NCI-H1105 treated with DMSO at 0.1 percent for 48 hours (cell line): ENCODE measurements at places on chromosomes 11 and 22.
A peak's percentile ranks its signal among the peaks of the same experiment; 100 is the strongest.

GRCh38 chr22:37095113-37095512 lies 14.4 kb downstream of the TMPRSS6 start:
- DNase-seq, result no peak

GRCh38 chr11:74043450-74043849 lies 34.6 kb upstream of the UCP3 start:
- DNase-seq, result no peak

- DNase-seq, result no peak
Measured at GRCh38 chr11:46472662-46472994, 81.1 kb upstream of the CHRM4 start.

GRCh38 chr11:115544422-115544948 lies 40.3 kb upstream of the CADM1 start:
- no peak for DNase-seq

DNA sequence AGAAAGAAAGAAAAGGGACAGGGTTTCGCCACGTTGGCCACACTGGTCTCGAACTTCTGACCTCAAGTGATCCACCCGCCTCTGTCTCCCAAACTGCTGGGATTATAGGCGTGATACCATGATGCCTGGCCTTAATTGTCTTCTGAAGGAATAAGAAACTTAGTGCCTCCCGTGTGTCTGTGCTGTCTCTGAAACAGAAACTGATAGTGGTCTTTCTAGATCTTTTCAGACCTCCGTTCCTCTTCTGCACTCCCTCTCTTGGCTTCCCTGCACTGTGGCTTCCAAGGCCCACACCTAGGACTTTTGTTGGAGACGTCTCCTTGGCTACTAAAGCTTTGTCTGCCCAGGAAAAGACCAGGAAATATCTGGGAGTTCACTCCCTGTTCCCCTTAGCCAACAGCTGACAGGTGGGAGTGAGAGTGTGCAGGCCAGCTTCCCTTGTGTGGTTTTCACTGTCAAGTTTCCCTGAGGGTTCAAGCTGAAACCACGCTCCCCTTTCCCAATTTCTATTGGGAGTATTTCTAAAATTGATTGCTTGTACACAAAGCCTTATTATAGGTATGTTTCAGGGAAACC lies 10.1 kb upstream of the HTR3B start:
- no peak for DNase-seq

GRCh38 chr11:73971175-73971719 lies 11.4 kb downstream of the UCP2 start:
- DNase-seq, result no peak

DNA sequence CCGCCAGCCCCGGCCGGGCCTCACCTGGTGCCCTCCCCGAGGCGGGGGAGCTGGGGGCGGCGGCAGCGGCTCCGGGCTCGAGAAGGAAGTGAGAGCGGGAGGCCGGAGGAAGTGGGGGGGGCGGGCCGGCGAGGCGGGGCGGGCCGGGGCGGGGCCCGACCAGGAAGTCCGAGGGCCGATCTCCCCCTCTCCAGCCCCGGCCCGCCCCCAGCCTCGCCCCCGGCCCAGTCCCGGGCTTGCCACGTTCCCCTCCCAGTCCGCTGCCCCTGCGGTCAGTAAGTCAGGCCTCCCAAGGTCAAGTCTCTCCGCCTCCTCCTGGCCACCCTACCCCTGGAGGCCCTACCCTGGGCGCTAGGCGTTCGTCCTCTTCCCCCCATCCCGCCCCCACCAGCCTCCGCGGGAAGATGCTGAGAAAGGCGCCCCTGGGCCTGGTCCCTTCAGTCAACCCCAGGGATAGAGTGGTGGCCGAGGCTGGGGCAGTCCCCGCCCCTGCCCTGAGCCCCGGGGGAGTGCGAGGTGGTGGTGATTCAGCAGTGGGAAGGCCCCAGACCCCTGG lies at the start of gene RHOG:
TSS of gene RHOG (minus strand) at position 90 of the 556 bp plus-strand sequence. CDS start 12,821 bp downstream, outside the sequence.
- DNase-seq, result peak; percentile 61

DNA sequence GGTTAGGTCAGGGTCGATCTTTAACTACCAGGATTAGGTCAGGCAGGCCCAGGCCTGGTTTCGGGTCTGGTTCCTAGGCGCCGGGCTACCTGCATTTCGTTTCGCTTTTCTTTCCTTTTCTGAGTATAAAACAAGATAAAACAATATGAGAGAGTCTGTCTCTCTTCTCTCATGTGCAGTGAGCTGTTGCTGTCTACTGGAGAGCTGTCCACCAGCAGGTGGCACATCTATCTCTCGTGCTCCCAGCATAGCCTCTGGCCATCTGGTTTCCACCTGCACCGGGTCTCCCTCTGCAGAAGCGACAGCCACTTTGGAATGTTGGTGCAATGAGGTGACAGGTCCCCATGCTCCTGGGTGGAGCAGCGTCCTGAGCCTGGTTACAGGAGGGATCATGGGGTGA lies 27.6 kb downstream of the RIBC2 start:
- peak; percentile 71 for DNase-seq

DNA sequence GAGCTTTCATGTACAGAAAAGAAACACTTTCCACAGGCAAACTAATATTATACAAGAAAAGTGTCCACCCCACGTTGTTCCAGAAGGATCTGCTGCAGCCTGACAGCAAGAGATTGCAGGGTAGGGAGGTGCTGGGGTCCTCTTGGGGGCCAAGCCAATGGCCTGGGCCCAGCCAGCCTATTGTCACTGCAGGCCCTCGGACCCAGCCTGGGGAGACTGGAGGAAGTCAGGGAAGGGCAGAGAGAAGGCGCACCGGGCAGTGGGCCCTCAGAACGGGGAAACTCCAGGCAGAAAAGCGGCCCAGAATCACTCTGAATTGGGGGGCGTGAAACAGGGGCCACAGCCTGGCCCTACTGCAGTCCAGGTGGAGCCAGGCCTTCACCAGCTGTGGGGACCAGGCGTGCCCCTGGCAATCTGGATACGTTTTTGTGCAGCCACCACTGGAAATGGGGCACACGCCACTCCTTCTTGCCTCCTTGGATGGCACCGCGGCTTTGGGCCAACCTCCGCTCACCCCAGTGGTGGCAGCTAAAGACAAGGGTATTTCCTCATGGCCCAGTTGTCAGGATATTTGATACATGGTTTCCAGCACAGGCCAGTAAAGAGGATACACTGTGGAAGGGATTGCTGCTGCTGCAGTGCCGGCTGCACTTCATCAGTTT lies 3.9 kb upstream of the NAP1L4 start:
- no peak for DNase-seq

- no peak for DNase-seq
Measured at GRCh38 chr11:112634995-112635737, 326.1 kb upstream of the NCAM1 start.

GRCh38 chr22:49582181-49582580 lies 245.5 kb downstream of the BRD1 start:
- DNase-seq, result no peak

GRCh38 chr11:94131047-94131717 lies 2.5 kb downstream of the PANX1 start:
- peak; percentile 62 for DNase-seq

DNA sequence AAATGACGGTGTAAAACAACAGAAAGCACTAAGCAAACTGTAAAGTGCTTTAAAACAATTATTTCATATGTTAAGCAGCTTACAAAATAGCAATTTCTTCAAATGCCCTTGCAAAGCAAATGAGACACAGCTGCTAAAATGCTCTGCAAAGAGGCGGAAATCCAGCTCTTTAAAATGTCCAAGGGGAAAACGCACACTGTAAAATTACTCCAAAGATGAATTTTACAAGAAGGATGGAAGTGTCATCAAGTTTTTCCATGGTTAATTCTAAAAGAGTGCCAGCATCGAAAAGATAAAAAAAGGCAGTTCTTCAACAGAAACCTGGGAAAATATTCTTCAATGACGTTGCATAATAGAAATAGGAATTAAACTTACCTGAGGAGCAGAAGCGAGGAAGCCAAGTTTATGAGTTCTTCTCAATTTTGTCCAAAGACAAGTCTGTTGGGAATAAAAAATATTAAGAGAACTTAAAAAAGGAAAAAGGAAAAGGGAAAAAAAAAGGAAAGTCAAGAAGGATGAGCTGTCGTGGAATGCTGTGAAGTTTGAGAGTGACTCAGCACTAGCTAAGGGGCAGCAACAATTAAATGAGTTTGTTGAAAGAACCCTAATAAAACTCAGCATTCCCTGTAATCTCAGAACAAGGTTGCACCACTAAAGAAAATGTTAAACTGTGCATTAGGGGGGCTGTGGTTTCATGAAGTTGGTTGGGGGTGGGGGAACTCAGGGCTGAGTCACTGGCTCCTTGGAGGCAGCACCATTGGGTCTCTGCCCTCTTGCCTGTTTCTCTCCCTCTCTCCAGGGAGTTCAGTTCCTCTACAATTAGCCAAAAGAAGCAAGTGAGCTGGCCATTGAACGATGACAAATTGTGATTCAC lies 64.2 kb upstream of the BLID start:
- no peak for DNase-seq

- no peak for DNase-seq
Measured at GRCh38 chr22:22944268-22944985, 56.8 kb downstream of the IGLL5 start.

- no peak for DNase-seq
Measured at GRCh38 chr11:68651208-68651984, 32.9 kb upstream of the GAL start.

DNA sequence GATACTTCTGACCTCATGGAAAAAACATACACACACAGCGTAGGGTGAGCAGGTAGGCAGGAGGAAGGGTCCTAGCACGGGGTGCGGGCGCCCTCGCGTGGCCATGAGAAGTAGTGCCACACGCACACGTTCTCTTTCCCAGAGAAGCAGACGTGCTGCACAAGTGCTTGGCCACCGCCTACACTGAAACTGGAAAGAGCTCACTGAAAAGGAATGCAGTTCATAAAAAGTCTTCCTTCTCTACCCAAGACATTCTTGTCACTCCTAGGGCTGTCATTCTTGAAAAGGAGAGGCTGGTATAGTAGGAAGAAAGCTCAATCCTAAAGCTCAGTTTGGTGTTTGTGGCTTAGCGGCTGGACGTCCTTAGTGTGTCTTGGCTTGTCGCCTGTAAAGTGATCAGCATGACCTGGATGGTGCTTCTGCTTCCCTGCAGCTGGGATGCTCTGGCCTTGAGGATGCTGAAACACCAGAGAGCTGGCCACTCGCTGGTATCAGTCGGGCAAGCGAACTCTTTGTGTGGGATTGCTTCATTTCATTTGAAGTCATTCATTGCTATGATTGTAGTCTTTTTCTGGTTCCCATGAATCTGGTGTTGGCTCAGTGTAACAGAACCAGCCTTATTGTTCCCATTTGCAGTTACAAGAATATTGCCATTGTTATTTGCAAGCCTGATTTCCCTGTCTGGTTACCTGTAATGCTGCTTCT lies 303.8 kb downstream of the NTM start:
- peak; percentile 66 for DNase-seq

- no peak for DNase-seq
Measured at GRCh38 chr11:5865826-5866225, 8.3 kb upstream of the OR52E8 start.

DNA sequence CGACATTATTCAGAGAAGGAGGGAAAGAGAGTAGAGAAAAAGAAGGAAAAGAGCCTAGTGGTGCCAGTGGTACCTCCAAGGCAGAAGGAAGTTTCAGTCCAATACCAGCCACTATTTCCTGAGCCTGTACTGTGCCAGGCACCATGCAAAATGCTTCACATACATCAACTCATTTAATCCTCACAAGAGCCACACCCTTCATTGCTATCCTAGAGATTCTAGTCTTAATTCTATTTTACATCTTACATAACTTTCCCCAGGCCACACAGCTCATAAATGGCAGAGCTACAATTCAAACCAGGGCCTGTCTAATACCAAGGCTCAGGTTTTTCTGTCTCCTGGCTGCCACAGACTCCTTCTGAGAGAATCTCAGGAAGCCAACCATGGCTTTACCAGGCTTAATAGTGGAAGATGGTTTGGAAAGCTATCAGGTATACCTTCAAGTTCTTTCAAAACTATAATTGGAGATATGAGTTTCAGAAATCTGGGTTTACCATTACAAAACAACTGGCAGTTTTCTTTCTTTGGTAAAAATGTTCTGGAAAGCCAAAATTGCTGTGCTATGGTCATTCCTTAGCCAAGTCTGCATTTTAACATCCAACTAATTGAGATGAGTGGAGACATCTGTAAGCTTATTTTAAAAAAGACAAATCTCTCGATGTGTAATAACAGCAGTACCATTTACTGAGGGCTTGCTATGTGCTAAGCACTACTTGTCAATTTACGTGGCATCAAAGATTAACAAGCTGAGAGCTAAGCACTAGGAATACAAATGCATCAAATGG lies 225.1 kb upstream of the PITPNB start:
- no peak for DNase-seq

DNA sequence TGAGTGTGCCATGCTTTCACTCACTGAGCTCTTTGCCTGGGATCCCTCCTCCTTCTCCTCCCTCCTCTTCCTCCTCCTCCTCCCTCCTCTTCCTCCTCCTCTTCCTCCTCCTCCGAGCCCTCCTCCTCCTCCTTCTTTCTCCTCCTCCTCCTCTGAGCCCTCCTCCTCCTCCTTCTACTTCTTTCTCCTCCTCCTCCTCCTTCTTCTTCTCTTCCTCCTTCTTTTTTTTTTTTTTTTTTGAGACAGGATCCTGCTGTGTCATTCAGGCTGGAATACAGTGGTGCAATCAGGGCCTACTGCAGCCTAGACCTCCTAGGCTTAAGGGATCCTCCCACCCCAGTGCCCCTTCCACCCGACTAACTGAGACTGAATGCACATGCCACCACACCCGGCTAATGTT lies 62.3 kb downstream of the DEUP1 start:
- no peak for DNase-seq

GRCh38 chr11:1051356-1052132 lies 15.0 kb upstream of the MUC6 start:
- no peak for DNase-seq

DNA sequence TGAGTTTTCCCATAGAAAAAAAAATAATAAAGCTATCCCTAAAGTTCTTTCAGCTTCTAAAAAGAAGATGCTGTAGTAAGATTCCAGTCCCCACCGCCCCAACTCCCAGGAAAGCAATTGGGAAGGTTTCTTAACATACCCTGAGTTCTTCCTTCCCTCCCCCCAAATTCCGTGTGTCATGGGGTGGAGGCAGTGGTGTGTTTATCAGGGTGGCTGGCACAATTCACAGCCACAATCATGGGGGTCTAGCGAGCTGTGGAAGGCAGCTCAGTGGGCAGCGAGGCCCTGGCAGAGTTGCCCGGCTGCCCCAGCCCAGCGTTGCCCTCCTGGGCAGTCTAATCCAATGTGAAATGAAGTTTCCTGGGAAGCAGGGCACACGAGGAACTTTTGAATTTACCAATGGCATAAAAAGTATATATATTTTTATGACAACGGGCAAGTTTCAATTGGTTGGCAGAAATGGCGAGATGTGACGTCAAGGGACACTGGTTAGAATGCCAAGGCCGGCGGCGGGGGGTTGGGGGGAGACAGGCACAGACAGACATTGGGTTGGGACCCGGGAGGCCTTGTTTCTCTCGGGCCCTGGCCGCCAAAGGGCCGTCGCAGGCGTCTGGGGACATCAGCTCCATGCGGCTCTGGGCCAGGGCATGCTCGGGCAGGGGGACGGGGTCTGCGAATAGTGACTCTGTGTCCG lies 80.7 kb upstream of the PPARA start:
- peak; percentile 96 for DNase-seq

- DNase-seq, result no peak
Measured at GRCh38 chr11:102914238-102915043, 39.7 kb upstream of the MMP12 start.
